ENCODE measurements at places on chromosomes 6 and 20.

DNA sequence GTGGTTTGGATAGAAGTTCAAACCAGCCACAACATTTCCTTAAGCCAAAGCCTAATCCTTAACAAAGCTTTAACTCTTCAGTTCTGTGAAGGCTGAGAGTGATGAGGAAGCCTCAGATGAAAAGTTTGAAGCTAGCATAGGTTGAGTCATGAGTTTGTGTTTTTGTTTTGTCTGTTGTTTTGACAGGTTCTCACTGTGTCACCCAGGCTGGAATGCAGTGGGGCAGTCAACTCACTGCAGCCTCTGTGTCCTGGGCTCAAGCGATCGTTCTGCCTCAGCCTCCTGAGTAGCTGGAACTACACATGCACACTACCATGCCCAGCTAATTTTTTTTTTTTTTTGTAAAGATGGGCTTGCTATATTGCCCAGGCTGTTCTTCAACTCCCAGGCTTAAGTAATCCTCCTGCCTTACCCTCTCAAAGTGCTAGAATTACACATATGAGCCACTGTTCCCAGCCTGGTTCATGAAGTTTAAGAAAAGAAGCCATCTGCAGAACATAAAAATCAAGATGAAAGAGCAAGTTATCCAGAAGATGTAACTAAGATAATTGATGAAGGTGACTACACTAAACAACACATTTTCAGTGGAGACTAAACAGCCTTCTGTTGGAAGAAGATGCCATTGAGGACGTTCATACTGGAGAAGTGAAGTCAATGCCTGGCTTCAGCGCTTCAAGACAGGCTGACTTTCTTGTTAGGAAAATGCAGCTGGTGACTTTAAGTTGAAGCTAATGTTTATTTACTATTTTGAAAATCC lies 96.2 kb downstream of the SMAP1 start:
- ATAC-seq: no peak

- no peak for ATAC-seq
Measured at GRCh38 chr6:86017236-86017635, 374.6 kb upstream of the SYNCRIP start.

DNA sequence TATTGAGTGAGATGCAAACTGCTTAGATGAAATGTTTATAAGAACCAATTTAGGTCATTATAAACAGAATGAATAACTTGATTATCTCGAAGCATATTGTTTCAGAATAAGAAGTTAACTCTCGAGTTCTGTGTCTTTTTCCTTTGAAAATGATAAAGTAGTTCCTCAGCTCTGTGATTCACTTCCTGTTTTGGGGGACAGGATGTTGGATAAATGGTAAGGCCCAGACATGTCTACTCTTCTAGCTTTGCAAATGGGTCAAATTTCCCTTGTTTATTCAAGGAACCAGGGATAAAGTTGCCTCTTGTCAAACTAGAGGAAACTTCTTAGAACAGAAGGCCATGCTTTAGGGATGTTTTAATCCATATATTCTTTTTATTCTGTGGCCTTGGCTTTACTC lies 246.9 kb downstream of the SOX4 start:
- ATAC-seq: no peak

DNA sequence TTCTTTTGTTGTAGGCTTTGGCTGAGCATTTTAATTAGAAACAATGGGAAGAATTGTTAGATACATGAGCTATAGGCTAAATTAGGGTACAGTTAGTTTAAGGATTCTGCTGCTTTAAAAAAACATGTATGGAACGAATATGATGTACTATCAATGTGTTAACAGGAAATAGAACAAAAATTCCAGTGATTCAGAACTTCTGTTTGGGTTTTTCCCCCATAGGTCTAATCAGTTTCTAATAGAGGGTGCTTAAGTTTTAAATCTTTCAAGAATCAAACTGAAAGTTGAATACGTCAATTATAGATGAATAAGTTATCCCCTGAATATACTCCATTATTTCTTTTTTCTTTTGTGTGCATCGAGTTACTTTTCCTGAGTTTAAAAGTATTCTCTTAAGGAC lies 1.9 kb downstream of the TAB2 start:
- no peak for ATAC-seq

DNA sequence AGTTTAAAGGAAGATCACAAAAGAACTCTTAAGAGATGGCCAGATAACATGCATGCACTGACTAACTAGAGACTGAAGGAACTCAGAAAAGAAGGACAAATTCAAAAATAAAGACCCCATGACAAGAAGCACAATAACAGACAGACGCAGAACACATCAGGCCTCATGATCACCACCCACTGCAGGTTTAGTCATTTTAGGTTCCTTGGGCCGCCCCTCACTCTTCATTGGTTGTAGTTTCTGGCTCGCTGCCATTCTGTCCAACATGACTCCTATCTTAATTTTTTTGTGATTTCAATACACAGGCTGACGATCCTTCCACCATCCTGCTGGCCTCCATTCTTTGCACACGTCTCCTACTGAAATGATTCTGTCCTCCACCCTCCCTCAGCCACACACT lies 21.6 kb downstream of the STX7 start:
- no peak for ATAC-seq

DNA sequence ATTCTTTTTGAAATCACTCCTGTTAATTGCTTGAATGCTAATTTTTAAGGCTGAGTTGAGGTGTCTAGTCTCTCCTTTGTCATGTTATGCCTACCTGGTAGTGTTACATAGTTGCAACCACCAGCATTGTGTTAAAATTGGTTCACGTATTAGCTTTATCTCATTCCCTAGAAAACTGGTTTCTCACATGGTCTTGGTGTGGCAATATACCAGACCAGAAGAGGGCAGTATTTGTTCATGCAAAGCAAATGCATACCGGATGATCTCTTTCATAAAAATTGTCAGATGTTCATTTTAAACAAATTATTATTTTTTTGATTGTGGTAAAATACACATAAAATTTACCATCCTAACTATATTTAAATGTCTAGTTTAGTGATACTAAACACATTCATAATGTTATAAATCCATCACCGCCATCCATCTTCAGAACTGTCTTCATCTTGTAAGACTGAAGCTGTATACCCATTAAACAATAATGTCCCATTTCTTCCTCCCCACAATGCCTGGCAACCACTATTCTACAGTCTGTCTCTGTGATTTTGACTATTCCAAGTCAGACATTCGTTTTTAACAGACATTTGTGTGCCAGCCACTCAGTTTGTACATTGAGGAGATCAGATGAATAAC lies 92.8 kb downstream of the ATRN start:
- no peak for ATAC-seq

- ATAC-seq: no peak
Measured at GRCh38 chr6:90611543-90612312, 24.9 kb upstream of the MAP3K7 start.

GRCh38 chr20:62068997-62069396 lies 3.3 kb upstream of the TAF4 start:
- no peak for ATAC-seq

DNA sequence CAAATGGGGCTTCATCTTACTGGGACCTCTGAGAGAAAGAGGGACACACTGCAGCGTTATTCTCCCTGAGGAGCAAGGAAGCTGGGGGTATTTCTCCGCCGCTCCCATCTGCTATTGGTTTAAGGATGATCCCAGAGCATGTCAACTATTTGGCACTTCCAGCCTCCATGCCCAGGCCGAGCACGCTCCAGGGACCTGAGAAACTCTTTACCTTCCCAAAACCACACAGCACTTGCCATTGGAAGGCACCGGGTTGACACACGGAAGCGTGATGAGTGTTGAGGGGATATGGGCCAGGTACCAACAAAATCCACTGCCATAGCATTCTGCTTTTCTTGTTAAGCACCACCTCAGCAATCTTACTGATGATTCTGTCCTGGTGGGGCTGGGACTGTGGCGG lies 92.4 kb upstream of the SLC24A3 start:
- no peak for ATAC-seq

GRCh38 chr6:131761060-131761761 lies 46.6 kb upstream of the ENPP1 start:
- no peak for ATAC-seq

DNA sequence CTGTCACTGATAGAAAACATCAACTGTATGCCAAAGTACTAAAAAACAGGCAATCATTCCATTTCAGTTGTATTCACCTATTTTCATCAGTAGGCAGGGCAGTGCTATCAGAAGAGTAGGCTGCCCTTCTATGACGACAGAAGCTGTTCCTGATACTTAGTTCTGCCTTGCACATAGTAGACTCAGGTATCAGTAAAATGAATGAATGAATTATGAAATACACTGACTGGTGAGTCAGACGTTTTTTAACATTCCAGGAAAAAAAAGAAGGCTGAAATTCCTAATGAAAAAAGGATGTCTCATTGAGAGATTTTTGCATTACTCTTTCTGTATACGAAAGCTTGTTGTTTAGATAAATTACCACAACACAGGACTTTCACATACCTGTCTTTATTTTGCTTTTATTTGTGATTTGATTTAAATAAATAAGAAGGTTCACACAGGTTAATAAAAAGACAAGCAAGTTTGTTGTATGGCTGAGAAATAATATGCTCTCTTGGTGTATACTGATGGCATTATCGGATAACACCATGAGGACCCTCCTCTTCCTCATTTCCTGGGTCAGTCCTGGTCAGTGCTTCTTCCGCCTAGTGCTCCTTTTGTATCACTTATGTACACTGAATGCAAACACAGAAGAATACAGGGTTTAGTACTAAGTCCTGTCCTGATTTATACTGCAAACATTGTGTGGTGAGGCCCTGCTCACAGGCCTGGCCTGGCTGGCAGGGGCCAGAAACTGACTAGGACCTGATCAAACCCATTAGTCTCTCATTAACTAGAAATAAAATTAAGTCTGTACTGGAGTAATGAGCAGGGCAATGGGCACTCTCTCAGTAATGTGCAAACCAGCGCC lies 39.4 kb upstream of the SPDEF start:
- ATAC-seq: no peak

DNA sequence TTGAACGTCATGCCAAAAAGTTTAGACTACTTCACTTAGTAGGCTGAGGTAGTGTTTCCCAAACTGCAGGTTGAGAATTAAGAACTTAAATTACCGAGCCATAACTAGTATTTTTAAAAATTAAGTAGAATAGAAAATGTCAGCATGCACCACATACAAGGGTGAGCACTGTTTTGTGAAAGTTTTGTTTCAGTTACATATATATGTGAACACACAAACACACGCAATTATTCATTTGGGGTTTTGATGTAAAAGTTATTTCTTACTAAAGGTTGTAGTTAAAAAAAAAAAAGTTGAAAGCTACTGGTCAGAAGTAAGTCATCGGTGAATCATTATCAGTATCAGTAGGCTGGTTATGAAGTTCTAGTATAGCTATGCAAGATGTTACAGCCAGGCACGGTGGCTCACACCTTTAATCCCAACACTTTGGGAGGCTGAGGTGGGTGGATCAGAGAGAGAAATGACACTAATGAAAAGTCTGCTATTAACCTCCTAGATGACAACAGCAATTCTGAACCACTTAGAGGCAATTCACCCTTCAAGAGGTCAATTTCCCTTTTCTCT lies 24.1 kb downstream of the FASTKD5 start:
- no peak for ATAC-seq

GRCh38 chr6:139448051-139448649 lies 73.7 kb upstream of the CITED2 start:
- ATAC-seq: no peak

DNA sequence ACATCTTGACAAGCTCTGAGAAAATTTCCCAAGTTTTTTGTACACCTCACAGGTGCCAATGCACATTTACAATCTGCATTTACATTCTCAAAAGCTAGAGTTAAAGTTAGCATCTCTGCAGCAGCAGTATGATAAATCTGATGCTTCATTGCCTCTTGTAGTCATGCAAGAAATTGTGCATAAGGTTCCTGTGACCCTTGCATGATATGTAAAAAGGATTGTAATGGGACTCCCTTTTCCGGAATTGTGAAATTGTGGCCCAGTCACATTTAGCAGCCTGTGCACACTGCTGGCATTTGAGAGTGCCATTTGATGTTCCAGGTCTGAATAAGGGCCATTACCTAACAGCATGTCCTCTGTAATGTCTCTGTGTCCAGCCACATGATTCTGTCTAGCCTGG lies 24.1 kb downstream of the HLA-DRB1 start:
- no peak for ATAC-seq

- ATAC-seq: no peak
Measured at GRCh38 chr6:105804424-105804823, 281.7 kb upstream of the PRDM1 start.

GRCh38 chr6:85405853-85406198 lies 44.1 kb upstream of the NT5E start:
- no peak for ATAC-seq

DNA sequence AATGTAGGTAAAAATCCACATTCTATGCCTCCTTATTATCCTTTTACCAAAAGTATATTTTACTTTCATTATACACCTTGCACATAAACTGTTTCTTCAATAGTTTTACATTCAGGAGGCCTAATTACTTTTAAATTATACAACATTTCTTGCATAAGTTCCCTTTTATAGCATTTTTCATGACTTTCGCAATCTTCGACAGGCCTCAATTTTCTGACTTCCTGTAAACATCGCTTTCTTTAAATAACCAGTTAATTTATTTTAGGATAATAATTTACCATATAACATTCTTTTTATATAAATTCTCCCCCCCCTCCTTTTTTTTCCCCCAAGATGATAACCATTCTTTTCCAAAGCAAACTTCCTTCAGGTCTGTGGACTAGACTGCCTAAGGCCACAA lies 9.2 kb downstream of the SLC35A1 start:
- no peak for ATAC-seq

DNA sequence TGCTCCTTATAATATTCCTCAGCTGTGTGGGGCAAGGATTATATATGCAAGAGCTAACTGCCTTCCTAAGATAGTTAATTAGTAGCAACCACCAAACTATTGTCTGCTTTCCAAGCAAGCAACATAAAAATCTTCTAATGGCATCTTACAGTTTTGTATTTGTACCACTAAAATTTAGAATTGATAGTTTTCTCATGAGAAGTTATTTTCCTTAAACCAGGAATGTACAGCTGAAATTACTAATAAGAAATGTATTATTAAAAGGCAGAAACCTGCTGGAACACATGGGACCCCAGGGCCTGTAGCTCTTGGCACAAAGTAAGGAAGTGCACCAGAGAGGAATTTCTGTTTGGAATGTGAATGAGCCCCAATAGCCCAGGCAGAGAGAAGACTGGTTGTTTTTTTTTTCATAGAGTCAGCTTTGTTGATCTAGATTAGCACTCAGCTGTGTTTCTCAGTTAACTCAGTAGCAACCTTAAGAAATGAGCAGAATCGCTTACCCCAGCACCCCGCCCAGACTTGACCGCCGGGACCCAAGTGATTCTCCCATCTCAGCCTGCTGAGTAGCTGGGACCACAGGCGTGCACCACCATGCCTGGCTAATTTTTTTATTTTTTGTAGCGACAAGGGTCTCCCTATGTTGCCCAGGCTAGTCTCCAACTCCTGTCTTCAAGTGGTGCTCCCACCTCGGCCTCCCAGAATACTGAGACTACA lies 2.6 kb downstream of the MGME1 start:
- ATAC-seq: no peak
